NCI-H524 (cell line): ENCODE measurements at places on chromosomes 7 and 10.

DNA sequence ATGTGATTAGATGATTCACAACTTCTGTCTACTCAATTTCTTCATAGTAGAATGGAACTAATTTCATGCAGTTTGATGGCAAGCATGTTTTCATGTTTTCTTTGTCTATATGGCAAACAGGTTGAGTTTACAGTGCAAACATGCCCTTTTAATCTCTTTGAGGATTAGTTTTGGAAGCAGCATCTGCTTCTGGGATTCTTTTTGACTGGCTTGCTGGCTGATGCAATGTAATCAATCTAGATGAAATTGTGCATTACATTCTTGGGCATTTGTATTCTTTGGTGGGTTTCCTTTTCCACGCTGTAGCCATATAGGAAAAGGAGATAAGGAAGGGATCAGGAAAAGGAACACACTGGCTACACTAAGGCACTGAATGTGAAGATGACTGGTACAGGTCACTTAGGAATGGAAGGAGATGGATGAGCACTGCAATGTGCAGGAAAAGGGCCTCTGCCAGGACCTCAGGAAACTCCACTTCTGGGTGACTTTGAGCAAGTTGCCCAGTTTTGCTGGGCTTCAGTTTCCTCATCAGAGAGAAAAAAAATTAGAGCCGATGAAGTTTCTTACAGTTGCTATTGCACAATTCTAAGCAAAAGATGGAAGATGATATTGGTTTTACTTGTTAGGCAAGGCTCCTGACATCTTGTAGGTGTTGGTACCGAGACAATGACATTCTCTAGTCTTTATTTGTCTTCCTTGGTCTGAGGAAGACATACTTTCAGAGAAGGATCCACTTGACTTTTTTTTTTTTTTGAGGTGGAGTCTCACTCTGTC lies 269.1 kb downstream of the SUGCT start:
- no peak for DNase-seq

DNA sequence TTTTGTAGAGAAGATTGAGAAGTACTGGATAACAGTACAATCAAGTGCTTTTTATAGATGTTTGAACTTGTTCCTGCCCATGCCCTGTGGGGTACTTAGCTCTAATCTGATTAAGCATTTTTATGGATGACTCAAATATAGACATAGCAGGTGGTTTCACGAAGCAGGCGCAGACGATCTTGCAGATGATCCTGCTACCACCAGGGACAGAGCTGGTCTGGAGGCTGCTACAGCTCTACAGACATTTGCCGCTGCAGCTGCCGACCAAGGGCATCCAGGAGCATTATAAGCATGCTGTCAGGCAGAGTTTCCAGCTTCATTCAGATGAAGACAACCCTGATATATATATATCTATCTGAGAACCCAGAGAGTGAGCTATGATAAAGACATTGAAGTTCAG lies 650.4 kb downstream of the NXPH1 start:
- peak; percentile 79 for DNase-seq

- DNase-seq, result no peak
Observed at GRCh38 chr7:69772718-69773436, 174.6 kb downstream of the AUTS2 start.

DNA sequence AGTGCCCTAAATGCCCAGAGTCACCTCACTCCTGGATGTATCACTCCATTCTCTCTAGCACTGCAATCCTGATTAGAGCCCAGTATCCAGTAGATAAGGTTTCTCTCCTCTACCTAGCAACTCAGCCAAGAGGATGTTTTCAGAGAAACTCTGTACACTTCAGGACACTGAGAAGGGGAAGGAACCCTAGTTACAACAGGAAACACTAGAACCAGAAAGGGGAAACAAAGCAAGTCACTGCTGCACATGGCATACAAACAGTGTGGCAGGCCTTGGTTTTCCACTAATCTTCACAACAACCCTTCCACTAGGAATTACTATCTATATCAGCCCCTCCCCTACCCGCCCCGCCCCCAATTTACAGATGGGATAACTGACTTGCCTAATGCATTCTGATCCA lies 1.6 kb downstream of the FAM204A start:
- no peak for DNase-seq
